ENCODE measurements at places on chromosomes 2 and 18. TPM values are rescaled to one million over a fixed set of nuclear protein-coding genes. Genes with fewer than 3 reads are reported as not detected.

DNA sequence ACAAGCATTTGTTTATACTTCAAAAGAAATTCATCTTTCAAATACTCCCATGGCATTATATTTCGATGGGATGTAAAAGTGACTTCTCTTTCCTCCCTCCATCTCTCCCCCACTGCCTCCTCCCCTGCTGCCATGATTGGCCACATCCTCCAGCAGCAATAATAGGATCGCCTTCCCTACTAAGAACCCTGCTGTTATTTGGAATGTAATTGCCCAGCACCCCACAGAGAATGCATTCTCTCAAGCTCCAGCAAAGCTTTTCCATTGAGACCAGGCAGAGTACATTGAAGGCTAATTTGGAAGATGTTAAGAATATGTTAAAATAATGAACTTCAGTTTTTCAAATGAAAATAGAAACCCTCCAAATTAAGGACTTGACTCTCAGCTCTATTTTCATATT lies 375.4 kb upstream of the ACVR2A start:
- DNase-seq: no peak
- H3K36me3 ChIP-seq: no peaks in the 10 kb centered on the region
- no peak overlapping the region for H3K27ac ChIP-seq
- no peaks in the 10 kb centered on the region for H3K27me3 ChIP-seq
- H3K4me3 ChIP-seq: no peak overlapping the region

DNA sequence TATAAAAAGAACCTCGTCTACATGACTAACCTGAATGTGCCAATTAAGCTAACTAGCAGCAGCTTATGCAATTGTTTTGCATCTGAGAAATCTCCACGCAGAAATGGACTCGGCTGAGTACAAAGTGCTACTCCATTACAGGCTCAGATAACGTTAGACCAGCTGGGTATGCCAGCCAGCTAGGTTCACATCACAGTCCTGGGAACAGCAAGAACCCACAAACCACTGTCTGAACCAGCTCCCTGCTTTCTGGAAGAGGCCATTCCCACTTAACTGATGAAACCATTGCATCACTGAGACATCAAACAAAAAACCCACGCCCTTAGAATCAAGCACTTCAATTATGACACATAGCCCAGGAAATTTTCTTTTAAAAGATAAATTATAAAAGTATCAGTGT lies 202.7 kb downstream of the CYRIA start:
- no peaks in the 10 kb centered on the region for H3K4me1 ChIP-seq
- H3K27ac ChIP-seq: no peak overlapping the region
- no peak overlapping the region for H3K4me3 ChIP-seq
- no peaks in the 10 kb centered on the region for H3K36me3 ChIP-seq
- peaks cover 65% of the 10 kb centered on the region for H3K27me3 ChIP-seq

- no peaks in the 10 kb centered on the region for H3K36me3 ChIP-seq
- H3K4me1 ChIP-seq: peaks cover 77% of the 10 kb centered on the region
- peak overlapping the region; percentile 86 for H3K4me3 ChIP-seq
- peak; percentile 59 for DNase-seq
- peaks cover 23% of the 10 kb centered on the region for H3K27me3 ChIP-seq
Observed at GRCh38 chr18:77131100-77131651, 1.4 kb downstream of the MBP start.

GRCh38 chr18:9550429-9550828 lies 63.9 kb downstream of the PPP4R1 start:
- no peak overlapping the region for H3K27ac ChIP-seq
- H3K4me1 ChIP-seq: no peaks in the 10 kb centered on the region
- H3K36me3 ChIP-seq: peaks cover 98% of the 10 kb centered on the region

DNA sequence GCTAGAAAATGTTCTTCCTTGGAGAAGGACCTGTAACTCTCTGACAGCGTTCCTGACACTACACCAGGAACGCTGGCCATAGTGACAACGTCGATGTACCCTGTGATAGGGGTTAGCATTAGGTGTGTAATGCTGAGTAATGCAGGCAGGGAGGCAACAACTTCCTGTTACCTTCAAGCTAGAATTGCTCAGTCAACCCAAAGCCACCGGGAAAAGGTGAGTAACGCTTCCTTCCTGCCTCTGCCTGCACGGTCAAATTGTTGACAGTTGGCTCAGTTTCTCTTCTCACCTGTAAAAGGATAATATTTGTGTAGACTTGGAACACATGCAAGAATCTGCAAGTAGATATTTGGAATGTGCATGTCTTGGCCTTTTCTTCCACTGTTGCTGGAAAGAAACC lies 12.7 kb downstream of the FAM110C start:
- H3K4me1 ChIP-seq: no peaks in the 10 kb centered on the region
- DNase-seq: no peak
- peaks cover 26% of the 10 kb centered on the region for H3K27me3 ChIP-seq

DNA sequence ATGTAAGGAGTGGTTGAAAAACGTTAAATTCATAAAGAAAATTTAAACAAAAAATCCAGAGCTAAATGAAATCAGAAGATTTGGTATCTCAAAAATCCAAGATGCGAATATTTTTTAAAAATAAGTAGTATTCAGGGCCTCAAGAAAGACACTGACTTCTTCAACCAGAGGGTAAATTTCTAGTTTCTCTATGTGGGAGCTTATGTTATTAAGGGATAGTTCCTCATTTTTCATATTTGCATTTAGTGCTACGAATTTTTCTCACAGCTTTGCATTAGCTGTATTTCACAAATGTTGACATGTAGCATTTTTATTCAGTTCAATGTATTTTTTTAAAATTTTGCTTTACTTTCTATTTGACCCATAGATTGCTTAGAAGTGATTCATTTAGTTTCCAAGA lies 454.7 kb downstream of the CBLN2 start:
- H3K27ac ChIP-seq: no peak overlapping the region
- H3K4me1 ChIP-seq: no peaks in the 10 kb centered on the region
- DNase-seq: no peak
- H3K36me3 ChIP-seq: no peaks in the 10 kb centered on the region
- H3K4me3 ChIP-seq: no peak overlapping the region

- no peaks in the 10 kb centered on the region for H3K36me3 ChIP-seq
- H3K27ac ChIP-seq: peak overlapping the region; percentile 59
- no peaks in the 10 kb centered on the region for H3K27me3 ChIP-seq
- peaks cover 32% of the 10 kb centered on the region for H3K4me1 ChIP-seq
Observed at GRCh38 chr2:151907286-151908203, 79.3 kb upstream of the ARL5A start.

DNA sequence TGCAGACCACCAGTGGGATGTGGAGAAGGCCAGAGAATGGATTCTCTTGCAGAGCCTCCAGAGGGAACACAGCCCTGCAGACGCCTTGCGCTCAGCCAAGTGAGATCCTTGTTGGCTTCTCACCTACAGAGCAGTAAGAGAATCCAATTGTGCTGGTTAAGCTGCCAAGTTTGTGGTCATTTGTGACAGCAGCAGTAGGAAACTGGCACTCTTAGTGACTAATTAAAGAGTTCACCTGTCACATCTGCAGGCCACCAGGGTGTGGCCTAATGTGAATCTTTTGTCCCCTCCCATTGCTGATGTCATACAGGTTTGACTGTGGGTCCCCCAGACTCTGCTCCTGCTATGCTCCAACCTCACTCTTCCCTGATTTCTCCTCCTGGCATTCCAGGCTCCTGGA lies 235.9 kb downstream of the TFCP2L1 start:
- H3K27ac ChIP-seq: no peak overlapping the region
- no peaks in the 10 kb centered on the region for H3K4me1 ChIP-seq
- no peaks in the 10 kb centered on the region for H3K36me3 ChIP-seq
- H3K4me3 ChIP-seq: no peak overlapping the region
- no peak for DNase-seq
- peaks cover 14% of the 10 kb centered on the region for H3K27me3 ChIP-seq

GRCh38 chr2:68366083-68366560 lies 1.0 kb downstream of the PLEK start:
- peak overlapping the region; percentile 47 for H3K27ac ChIP-seq
- no peaks in the 10 kb centered on the region for H3K4me1 ChIP-seq

GRCh38 chr2:24385366-24385765 lies 25.0 kb upstream of the ITSN2 start:
- no peaks in the 10 kb centered on the region for H3K4me1 ChIP-seq
- no peaks in the 10 kb centered on the region for H3K27me3 ChIP-seq
- H3K27ac ChIP-seq: no peak overlapping the region
- no peak overlapping the region for H3K4me3 ChIP-seq
- no peaks in the 10 kb centered on the region for H3K36me3 ChIP-seq

DNA sequence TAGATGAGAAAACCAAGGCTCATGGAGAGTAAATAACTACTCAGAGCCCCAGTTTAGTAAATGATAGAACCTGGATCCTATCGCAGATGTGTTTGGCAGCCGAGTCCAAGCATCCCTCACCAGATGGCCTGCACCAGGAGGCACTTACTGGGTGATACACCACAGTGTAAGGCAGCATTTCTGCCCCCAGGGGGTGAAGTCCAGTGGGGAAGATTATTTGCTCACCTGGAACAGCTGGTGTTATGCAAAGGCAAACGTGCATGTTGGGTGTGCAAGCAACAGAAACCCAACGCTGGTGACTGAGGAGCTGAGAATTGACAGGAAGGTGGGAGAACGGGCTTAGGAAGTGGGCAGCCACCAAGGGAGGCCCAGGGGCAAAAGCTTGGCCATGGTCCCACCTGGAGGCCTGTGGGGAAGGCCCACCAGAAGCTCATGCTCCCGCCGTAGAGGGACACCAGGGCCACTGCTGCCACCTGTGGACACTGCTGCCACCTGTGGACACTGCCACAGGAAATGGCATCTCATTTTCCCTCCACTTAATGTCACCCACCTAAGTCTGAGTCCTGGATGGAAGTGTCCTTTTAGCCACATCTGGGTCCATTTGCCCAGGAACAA lies 100.6 kb downstream of the TFCP2L1 start:
- no peak overlapping the region for H3K27ac ChIP-seq
- DNase-seq: no peak
- H3K27me3 ChIP-seq: no peaks in the 10 kb centered on the region
- no peaks in the 10 kb centered on the region for H3K4me1 ChIP-seq
- no peaks in the 10 kb centered on the region for H3K36me3 ChIP-seq

DNA sequence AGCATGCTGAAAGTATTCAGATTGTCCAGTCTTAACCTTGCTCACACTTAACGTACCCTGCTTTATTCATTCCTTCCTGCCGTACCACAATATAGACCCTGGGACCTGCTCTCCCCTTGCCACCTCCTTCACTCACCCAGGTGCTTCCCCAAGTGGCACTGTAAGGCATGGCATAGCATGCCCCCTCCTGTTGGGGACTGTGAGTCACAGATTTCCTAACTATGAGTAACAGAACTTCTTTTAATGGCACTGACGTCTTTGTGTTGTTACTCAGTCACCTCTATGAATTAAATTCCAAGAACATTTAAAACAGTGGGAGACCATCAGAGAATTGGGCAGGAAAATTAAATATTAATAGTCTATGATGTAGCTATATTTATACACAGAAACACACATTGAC lies 117.2 kb downstream of the CTNNA2 start:
- no peaks in the 10 kb centered on the region for H3K36me3 ChIP-seq
- DNase-seq: no peak
- no peaks in the 10 kb centered on the region for H3K4me1 ChIP-seq
- no peak overlapping the region for H3K27ac ChIP-seq
- no peaks in the 10 kb centered on the region for H3K27me3 ChIP-seq

The CD8B gene
- 0.22 TPM for total RNA-seq

The ZEB2 gene
- total RNA-seq: 89.1 TPM

The UGT1A1 gene
- not detected for total RNA-seq

The BCS1L gene
- total RNA-seq: 48.6 TPM

The ATP6V1B1 gene
- total RNA-seq: not detected

The PTCD3 gene
- total RNA-seq: 158 TPM

The CNGA3 gene
- not detected for total RNA-seq

The AGAP1 gene
- 18.1 TPM for total RNA-seq

The LRRTM4 gene
- 0.55 TPM for total RNA-seq

The MATN3 gene
- 0.22 TPM for total RNA-seq

The NPPC gene
- 3.0 TPM for total RNA-seq
